ENCODE measurements at places on chromosomes 1 and 21.

- DNase-seq: no peak
Observed at GRCh38 chr1:170218257-170218650, 72.5 kb downstream of the NTMT2 start.

GRCh38 chr1:14740016-14740415 is 141.5 kb downstream of the KAZN start:
- no peak for DNase-seq

DNA sequence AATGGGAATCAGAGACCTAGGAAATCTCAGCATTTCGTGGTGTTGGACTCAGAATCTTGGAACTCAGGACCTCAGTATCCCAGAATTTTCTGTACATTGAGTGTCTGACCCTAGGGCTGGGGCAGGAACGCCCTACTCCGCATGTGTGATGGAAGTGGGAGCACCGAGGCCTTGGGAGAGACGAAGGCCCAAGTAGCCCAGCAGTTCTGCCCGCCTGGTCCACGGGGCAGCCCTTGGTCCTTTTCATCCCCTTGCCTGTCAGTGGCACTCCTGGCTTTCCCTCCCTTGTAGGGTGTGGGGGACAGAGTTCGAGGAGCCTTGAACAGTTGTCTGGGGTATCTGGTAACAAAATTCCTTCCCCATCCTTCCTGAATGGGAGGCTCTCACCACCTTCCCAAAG is 10.2 kb downstream of the A3GALT2 start:
- DNase-seq: no peak

DNA sequence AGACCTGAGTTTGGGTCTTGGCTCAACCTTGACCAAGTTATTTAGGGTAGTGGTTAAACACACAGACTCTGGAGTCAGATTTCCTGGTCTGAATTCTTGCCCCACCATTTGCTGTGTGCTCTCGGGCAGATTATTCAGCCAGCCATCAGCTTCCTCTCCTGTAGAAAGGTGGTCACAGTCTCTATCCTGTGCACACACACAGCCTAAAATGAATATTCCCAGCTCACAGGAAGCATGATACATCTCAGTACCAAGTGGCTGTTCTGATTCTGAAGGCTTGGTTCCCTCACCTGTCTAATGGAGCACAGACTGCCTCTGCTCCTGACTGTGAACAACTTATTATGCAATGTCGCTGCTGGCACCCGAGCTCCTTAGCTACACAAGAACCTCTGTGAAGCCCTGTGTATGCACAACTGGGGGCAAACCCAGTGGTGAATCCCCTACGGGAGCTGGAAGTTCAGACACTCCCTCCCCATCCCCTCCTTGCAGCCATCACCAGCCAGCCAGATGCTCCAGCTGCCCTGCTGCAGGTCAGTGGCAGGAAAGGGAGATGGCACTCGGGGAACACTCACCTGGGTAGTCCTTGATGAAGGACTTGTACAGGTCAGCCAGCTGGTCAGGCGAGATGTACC is 13.7 kb downstream of the ENO1 start:
- no peak for DNase-seq

DNA sequence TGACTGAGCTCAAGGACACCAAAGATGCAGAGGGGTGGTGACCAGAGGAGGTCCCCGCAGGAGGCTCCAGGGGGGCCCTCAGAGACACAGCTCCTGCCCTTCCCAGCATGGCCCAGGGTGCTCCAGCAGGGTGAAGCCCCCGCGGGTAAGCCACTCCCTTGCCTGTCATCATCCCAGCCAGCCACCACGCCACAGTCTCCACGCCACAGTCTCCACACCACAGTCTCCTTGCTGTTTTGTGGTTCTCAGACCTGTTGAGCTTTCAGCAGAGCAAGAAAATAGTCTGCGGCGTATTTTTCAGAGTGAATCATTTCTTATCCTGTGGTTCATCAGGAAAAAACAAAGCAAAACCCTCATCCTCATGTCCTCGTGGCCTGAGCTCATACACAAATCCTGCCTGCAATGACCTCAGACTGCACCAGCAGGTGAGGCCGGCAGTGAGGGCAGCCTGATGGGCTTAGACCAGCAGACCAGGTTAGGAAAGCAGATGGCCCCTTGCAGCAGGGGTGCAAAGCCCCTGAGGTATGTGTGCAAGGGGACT is 25.7 kb upstream of the ABCG1 start:
- DNase-seq: no peak

All from neural crest cell (in vitro differentiated cells).